ENCODE measurements at places on chromosomes 7 and 10. TPM values are rescaled to one million over a fixed set of nuclear protein-coding genes. Genes with fewer than 3 reads are reported as not detected.

- no peak for DNase-seq
Observed at GRCh38 chr10:91345716-91346115, 64.4 kb upstream of the HECTD2 start.

- DNase-seq = no peak
Observed at GRCh38 chr7:77655356-77655755, 40.9 kb upstream of the RSBN1L start.

Gene SPDYE6
- not detected for total RNA-seq

DNA sequence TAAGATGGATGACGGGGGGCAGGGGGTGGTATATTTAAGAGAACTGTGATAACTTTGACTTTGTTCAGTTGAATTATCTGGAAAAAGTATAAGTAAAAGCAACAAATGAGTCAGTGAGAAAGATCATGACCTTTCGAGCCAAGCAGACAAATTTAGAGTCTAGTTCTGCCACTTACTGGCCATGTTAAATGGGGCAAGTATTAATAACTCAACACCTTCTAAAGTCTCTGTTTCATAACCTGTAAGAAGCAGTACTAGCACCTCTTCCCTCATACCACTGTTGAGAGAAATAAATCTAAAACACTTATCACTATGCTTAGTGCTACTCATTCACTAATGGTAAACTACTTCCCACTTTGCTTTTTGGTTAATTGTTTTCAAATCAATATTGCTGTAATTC lies 604.4 kb upstream of the LRRN3 start:
- no peak for DNase-seq

Gene ANKRD7
- total RNA-seq = not detected

Gene PKD2L1
- total RNA-seq = not detected

DNA sequence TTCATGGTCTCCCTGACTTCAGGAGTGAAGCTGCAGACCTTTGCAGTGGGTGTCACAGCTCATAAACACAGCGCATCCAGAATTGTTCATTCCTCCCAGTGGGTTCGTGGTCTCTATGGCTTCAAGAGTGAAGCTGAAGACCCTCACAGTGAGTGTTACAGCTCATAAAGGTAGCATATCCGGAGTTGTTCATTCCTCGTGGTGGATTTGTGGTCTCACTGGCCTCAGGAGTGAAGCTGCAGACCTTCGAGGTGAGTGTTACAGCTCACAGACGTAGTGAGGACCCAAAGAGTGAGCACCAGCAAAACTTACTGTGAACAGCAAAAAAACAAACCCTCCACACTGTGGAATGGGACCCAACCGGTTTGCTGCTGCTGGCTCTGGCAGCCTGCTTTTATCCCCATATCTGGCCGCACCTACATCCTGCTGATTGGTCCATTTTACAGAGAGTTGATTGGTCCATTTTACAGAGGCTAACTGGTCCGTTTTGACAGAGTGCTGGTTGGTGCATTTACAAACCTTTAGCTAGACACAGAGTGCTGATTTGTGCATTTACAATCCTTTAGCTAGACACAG lies 308.8 kb downstream of the PTPRN2 start:
- no peak for DNase-seq

Gene CPA2
- total RNA-seq = not detected

DNA sequence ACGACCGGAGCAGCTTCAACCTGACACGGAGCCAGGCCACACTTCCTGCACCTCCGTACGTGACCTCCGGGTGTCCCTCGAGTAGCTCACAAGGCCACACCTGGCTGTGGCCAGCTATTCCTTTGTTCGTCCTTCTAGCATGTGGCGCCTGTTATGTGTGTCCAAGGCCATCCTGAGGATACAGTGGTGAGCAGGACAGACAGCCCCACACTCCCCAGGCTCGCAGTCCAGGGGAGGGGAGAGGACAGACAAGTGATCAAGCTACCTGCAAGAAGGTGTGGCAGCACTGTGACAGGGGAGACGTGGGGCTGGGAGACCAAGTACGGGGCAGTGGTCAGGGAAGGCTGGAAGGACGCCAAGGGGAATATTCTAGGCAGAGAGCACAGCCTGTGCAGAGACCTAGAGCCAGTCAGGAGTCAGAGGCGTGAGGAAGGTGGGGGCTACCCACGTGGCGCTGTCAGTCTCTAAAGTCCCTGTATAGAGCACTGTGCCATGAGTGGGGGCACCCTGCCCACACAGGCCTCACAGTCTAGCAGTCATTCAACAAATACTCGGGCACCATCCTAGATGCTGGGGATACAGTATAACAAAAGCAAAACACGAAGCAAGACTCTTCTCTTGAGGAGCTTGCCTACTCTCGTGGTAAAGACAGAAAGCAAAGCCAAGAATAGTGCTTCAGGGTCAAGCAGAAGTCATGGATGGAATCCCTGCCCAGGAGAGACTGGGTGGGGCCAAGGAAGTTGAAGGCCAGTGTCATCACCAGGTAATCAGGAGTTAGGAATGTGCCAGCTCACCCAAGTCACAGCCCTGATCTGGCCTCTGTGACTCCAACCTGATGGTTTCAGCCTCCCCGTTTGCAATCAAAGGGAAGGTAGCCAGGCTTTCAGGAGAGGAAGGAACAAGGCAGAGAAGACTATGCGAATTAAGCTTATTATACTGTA lies 58.6 kb downstream of the PROSER2 start:
- DNase-seq = no peak

Data from ascending aorta (tissue), 2 donors.